ENCODE measurements at places on chromosomes 11 and 22.

GRCh38 chr11:26040339-26040738, 291.6 kb upstream of the ANO3 start:
- DNase-seq: no peak

DNA sequence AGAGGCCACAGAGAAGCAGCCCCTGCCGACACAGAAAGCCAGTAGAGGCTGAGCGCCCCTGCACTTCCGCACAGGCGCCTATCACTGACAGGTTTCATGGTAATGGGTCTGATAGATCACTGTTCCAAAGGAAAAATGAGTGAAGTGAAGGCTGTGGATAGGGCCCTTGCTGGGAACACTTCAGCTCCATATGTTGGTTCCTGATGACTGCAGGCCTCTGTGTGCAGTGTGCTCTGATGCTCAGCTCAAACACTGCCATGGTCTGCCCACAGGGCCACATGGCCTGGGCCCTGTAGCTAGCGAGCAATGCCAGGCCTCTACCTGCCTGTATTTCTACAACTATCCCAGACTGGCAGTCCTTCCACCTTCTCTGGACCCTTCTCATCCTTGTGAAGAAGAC, 62.7 kb upstream of the CLTCL1 start:
- DNase-seq: no peak

- no peak for DNase-seq
These were observed 48.3 kb upstream of the SMIM38 start for GRCh38 chr11:69107413-69107812.

DNA sequence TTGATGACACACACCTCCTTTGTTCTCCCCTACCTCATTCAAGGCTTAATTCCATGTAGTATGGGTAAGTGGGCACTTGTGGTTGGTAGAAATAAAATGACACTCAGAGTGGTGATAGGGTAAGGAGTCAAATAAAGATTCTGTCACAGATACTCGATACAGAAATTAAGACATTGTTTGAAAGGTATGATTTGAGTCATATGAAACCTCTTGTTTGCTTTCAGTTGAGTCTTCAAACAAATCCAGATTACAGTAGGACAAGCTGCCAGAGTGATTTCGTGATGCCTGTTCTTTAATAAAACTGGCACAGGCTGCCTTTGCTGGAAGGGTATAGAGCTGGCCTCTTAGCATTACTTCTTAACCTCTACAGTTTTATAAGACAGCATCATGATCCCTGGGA, 182.4 kb downstream of the SPON1 start:
- DNase-seq: no peak

GRCh38 chr11:65216830-65217229, 35.1 kb downstream of the CAPN1 start:
- no peak for DNase-seq
